Spinal cord (tissue), 10 donors: ENCODE measurements at places on chromosomes 3 and 15.
A peak's percentile ranks its signal among the peaks of the same experiment; 100 is the strongest.

- no peak for DNase-seq
These were observed 163.7 kb downstream of the TCF12 start for GRCh38 chr15:57082054-57082728.

DNA sequence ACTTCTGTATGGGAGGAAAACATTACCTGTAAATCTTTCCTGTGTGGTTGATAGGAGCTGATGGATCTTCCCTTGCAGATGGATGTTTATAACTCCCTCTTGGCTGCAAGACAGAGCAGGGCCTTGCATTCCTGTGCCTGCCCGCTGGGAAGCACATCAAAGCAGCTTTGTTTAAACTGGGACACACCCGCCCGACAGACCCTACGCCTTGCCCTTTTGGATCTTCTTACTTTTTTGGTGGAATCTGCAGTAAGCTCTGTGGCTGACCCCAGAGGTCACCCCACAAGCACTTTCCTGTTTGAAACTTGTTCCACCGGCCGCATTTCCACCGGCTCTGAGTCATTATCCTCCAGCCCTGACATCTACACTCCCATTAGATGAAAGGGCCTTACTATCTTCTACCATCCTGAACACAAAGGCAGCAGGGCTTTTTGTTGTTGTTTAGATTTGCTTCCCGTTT, 244.1 kb upstream of the STT3B start:
- no peak for DNase-seq

DNA sequence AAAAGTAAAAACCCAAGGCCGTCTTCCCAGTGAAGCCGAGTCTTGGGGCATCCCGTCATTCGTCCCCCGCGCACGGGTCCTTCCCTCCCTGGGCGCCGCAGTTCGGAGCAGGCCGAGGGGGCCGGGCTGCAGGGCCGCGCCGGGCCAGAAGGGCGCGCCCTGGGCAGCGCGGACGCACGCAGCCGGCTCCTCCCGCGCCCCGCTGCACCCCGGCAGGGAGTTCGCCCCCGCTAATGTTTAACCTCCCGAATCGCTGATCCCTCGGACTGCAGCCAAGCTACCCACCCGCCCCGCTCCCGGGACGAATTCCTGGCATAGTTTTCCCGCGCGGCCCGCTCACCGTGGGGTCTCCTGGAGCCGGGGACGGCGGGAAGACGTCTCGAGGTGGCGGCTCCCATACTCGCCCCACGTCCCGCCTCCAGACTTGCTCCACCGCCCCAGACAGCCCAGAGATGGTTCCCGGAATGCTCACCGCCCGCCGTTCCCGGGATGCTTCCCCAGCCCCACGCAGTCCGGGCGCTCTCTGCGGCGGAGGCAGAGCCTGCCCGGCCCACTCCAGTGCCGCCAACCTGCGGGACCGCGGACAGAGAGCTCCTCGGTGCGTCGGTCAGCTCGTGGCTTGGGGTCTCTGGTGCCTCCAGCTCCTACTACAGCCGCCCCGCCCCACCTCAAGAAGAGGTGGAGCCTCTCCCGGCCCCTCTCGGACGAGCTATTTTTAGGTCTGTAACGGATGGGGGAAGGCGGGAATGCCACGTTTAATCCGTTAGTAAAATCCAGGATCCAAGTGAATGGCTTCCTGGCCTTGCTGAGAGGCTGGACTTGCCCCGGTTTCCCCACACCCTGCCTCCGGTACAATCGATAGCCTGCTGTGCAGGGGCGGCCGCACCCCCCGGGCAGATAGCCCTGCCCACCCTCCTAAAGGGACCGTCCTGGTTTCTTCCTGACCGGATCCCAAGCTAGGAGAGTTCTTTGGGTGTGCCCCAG, at the start of gene DZIP1L:
Gene DZIP1L (minus strand): TSS at position 621 of the 984 bp plus-strand sequence. CDS start 11,637 bp downstream, outside the sequence.
- peak; percentile 36 for DNase-seq

DNA sequence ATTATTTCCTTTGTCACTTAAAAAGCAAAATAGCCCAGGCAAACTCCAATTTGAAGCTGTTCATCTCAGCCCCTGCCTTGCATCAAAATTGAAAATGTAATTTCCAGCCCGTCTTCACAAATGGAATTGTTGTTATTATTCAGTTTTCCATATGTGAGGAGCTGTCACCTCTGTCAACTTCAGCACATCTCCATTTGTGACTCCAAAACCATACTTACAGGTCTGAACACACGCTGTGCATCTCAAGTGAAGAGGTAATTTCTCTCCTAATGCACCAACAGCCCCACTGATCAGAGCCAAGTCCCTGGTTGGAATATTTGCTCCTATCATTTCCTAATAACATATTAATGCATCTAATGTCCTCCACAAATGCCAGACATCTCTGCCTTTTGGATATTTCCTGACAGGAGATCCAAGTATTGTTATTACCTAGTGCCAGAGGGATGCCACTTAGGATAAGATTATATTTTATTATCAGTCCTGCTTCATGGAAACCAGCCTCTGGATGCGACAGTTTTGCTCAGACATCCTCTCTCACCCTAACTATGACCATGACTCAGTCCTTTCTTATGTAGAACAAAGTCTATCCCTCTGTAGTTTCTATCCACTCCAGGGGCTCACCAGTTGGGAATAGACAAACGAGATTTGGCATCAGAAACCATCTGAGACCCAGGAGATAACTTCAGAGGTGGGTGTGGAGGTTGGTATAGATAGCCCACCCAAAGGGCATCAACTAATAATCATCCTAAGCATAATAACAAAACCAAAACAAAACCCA, 379.8 kb downstream of the VPS13C start:
- DNase-seq: no peak

DNA sequence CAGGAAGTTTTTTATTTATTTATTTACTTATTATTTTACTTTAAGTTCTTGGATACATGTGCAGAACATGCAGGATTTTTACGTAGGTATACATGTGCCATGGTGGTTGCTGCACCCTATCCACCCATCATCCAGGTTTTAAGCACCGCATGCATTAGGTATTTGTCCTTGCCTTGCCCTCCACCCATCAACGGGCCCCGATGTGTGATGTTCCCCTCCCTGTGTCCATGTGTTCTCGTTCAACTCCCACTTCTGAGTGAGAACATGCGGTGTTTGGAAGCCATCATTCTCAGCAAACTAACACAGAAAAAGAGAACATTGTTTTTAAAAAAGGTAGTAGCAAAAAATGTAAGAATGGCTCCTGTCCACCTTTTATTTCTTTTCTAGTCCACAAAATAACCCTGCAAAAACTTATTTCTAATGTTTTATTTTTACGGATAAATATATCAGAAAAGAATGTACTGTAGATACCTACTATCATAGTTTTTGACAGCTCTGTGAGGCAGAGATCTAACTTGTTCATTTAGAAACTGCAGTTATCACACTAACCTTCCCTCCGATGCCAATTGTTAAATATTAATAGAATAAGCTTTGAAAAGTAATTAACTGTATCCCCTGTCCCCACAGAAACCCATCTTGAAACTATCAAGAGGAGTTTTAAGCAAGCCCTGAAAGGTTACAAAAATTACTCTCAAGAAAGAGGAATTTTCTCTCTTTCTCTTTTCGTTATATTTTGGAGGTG, 189.2 kb downstream of the LPP start:
- no peak for DNase-seq

- no peak for DNase-seq
These were observed 687 bp downstream of the GPR176 start for GRCh38 chr15:39919411-39919747.

DNA sequence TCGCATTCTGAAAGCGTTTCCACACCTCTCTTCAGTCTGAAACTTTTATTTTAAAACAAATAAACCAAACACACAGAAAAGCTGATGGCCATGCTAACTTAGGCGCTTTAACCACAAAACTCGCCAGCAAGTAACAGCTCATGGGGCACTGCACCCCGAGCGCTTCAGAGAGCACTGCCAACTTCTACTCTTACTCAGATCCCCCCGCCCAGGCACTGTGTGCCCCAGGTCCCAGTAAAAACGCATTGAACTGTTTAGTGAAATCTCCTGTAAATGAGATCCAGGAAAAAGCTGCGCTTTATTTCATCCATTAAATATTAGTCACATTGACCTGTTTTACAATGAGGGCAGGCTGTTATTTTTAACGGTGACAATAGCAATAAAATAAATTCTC, 99.7 kb downstream of the LRIG1 start:
- DNase-seq: no peak

DNA sequence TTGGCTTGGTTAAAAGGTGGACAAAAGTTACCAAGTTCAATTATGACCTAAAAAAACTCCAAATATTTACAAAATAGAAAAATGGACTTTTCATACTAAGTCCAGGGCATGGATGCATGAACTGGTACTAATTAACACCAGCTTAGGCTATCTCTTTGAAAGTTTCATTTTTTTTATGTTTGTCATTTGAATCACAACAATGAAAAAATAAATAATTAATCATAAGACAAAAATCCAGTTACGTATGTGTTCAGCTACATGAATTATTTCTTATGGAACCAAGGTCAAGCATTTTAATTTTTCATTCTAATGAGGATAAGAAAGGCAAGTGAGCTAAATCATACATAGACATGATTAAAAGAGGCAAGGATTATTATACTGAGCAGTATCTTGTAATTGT, 23.7 kb upstream of the STRIT1 start:
- no peak for DNase-seq

GRCh38 chr3:143644370-143645089, 203.7 kb downstream of the SLC9A9 start:
- DNase-seq: peak; percentile 36

- DNase-seq: no peak
These were observed 571.8 kb downstream of the ZPLD1 start for GRCh38 chr3:103006526-103007183.

DNA sequence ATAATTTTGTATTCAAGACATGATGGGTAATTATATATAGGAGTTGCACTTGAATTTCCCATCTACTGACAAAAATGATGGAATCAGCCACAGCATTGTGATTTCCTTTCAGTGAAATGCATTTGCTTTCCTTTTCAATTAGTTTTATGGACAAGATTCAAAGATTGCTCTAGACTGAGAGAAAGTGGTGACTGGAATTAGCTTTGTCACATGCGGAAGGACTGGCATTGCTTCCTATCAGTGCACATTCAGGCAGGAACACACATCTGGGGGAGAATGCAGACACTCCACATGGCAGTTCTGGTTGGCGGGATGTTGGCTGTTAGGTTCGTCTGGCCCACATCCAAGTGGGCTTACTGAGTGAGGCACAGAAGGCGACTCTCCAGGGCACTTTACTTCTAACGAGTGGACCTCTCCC, 399.3 kb upstream of the RGMA start:
- peak; percentile 62 for DNase-seq

DNA sequence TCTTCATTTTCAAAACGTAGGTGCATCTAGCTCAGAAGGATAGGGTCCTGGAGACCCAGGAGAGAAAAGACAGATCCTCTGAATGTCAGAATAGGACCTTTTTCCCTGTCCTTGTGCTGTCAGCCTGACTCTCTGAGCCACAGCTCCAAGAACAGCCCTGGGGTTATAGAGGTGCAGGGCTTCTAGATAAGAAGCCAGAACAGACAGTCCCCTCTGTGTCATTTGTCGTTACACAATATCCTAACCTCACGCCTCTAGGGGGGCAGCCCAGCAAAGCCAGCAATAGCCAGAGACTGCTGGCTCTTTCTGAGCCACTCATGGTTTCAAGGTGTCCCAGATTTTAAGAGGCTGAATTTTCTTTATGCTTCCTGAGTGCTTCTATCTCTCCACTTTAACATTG, 153.2 kb upstream of the THBS1 start:
- DNase-seq: no peak

- no peak for DNase-seq
These were observed 91.3 kb upstream of the SLC25A36 start for GRCh38 chr3:140850210-140850955.

DNA sequence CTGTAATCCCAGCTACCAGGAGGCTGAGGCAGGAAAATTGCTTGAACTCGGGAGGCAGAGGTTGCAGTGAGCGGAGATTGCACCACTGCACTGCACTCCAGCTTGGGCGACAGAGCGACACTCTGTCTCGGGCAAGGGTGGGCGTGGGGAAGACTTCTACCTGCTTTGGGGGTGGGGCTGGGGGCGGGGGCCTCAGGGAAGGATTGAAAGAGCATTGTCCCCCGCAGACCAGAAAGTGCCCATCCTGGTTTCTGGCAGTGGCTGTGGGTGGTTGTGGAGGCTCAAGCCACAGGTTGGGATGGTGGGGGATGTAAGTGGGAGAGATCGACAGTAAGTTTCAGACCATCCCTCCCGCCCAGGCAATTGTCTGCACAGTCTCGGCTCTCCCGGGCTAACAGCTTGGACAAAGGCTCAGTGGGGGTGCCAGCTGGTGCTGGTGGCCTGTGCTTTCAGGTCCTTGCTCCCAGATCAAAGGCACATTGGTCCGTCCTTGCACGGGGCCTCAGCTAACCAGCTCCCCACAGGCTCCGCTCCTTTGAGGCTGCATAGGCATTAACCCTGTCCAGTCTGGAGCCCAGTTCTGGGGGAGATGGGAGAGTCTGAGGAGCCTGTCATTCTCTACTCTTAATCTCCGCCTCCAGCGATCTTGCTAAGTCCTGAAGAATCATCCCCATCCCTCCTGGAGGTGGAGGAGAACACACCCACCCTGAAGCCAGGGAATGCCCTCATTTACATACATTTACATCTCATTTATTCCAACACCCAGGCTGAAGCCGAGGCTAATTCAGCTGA, 8.6 kb downstream of the SCN5A start:
- peak; percentile 29 for DNase-seq

- no peak for DNase-seq
These were observed 297.2 kb downstream of the FHIT start for GRCh38 chr3:60954048-60954447.

- DNase-seq: no peak
These were observed 78.1 kb downstream of the MRPL46 start for GRCh38 chr15:88389120-88389519.

DNA sequence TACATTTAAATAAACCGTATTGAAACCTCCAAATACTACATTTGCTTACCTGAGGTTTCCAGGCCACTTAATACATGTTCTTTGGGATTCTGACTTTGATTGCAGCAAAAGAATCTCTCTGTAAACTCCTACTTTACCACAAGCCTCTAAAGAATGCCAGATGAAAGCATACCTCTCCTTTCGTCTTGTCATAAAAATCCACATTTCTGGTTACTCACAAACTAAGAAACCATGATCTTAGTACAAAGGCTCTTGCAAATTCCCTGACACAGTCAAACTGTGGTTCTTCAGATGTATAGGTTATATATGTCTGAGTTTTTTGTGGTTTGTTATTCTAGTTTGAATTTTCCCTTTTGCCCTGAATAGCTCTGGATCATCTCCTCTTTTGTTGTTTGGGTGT, 188.4 kb downstream of the RAP2B start:
- no peak for DNase-seq

DNA sequence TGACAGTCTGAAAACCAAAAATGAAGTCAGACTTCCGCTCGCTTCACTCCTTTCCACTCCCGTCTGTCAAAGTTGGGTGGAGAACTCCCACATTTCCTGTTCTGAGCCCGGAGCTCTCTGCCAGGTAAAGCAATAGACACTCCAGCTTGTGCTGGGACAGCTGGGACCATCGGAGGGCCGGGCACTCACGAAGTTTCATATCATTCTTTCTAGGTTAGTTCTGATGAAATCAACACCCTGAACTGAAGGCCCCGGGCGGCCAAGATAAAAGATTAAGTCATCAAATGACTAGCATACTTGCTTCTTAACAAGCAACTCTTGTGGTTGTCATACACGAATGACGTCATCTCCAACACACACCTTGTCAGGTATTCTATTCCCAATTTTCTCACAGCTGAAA, 42.1 kb downstream of the MAGI1 start:
- DNase-seq: no peak

GRCh38 chr3:119859728-119860127, 77.8 kb downstream of the NR1I2 start:
- no peak for DNase-seq

- no peak for DNase-seq
These were observed 47.4 kb downstream of the SLC15A2 start for GRCh38 chr3:121941592-121941991.
